ENCODE measurements at places on chromosomes 1 and 21.

DNA sequence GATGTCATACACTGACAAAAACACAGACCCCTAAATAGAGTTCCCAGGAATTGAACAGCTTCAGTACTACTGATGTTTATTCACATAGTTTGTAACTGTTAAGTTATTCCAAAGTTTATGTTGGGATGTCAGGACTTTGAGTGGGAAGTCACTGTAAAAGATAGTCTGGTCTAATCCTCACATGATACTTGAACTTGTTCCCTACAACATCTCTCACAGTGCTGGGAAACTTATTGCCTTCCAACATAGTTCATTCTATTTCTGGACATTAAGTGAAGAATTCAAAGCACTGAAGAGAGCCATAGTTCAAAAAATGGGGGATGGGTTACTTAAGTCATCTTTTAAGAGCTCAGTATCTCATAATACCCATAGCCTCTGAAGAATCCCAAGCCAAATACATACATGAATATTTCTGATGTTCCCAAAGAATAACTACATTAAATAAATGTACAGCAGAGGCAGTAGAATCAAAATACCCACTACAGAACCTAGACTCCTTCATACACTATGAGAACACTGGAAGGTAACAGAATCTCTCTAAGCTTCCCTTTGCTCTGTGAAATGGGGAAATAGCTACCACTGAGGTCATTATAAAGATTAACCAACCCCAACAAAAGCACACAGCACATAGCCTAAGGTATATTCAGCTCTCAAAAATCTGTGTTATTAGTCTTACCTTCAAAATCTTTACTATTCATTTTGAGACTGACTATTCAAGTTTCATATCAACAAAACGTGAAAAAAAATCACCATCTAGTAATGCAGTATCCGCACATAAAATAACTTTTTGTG, 81.4 kb downstream of the ESRRG start:
- no peak for DNase-seq

GRCh38 chr1:11051781-11052511, 4.9 kb upstream of the MASP2 start:
- DNase-seq: no peak

GRCh38 chr1:234398849-234399381, 25.7 kb downstream of the COA6 start:
- DNase-seq: no peak

- no peak for DNase-seq
Measured at GRCh38 chr1:17573518-17574041, 34.1 kb downstream of the ARHGEF10L start.

- no peak for DNase-seq
Measured at GRCh38 chr1:11158720-11159321, 30.3 kb upstream of the ANGPTL7 start.

All from stimulated activated CD4-positive, alpha-beta T cell treated with anti-CD3 and anti-CD28 coated beads, Interleukin-4, amount 100 ng/mL, for 1 hour (primary cell).